Kidney tubule cell (primary cell): ENCODE measurements at places on chromosomes 2 and 18.

DNA sequence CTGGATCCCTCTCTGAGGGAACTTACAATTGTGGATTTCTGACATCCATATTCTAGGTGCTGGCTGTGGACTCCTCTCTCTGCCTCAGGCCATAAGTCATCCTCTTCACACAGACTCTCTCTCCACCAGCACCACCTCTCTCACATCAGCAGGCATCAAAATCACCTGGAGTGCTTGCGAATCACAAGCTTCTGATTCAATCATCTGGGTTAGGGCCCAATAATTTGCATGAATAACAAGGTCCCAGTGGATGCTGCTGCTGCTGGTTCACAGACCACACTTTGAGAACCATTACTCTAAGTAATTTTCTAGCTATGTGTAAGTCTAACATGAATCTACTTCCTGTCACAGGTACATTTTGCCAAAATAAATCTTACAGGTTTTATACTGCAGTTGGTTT, 214.9 kb downstream of the DSEL start:
- peak; percentile 18 for DNase-seq

DNA sequence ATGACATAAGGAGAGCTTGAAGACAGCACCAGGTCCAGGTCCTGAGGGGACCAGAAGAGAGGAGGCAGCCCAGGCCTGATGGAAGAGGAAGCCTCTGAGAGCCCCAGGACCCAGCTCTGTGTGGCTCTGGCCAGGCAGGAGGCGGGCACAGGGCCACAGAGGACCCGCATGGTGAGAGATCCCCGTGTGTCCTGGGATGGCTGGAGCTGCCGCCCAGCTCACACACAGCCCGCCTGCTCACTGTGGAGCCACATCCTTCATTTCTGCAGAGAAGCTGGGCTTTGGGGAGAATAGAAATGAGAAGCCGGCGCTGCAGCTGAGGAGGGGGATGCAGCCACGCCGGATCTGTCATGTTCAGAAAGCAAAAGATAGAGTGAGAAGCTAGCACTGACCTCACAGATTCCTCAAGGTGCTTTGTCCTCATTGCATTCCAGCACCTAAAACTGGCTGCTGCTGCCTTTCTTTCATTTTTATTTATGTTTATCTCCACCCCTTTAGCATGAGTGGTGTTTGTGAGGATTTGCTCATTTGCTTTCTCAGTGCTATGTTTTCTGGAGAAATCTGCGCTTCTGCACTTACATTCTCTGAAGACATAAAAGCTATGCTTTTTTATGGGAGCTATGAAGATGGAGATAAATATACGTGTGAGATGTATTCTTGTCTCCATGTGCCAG, 307.6 kb upstream of the MYT1L start:
- no peak for DNase-seq

DNA sequence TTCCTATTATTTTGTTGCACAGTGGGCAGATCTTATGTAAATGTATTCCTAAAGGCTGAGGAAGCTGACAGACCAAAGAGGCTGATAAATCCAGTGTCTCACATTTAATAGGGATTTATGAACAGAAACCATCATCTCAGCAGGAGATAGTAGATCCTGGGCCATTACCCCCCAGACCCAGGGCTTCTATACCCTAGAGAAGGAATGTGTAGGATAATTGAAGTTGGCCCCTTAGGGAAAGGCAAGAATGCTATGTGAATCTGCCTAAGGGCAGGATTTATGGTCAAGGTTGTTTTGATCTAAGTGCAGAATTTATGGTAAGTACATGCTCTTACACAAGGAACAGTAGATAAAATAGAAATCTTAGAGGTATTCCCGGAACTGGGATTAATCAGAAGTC, 29.0 kb downstream of the RPL37A start:
- no peak for DNase-seq

DNA sequence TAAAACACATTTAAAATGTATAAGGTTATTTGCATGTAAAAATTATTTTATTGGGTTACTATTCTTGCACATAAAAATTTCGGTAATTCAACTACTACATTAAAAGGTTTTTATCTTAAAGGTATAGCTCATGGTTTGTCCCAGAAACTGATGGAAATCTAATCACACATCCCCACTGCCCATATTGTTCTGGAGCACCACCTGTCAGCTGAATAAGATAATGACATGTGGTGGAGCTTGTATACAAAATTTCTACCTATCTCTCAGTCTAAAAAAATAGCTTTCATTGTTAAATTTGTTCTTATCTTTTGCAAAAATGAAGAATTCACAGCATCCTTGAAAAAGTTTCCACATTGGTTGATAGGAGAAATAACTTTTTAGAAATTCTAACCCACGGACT, 18.3 kb downstream of the ERBB4 start:
- DNase-seq, result peak; percentile 24

DNA sequence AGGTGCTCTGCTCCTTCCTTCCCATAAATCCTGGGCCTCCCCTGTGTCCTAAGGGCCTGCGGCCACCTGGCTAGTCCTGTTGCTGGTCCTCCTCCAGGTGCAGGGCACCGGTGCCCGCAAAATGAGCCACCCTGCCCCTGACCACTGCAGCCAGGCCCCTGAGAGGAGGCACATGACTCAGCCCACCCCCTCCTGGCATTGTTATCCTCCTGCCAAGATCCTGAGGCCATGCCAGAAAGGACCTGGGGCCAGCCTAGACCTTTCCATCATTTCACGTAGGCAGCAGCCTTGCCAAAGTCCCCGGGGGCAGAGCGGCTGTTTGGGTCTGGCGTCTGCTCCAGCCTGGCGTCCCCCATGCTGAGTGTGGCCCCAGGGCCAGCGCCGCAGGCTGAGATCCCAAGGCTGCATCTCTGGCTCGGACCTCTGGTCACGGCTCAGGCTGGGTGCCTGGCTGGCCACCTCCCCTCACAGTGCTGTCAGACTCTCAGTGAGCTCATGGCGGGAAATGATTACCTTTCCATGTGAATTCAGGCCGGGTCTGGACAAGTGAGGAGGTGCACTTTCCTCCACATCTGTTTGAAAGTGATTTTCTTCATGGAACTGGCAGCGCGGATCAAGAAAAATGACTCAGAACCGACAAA, 81.0 kb downstream of the NDUFA10 start:
- no peak for DNase-seq

DNA sequence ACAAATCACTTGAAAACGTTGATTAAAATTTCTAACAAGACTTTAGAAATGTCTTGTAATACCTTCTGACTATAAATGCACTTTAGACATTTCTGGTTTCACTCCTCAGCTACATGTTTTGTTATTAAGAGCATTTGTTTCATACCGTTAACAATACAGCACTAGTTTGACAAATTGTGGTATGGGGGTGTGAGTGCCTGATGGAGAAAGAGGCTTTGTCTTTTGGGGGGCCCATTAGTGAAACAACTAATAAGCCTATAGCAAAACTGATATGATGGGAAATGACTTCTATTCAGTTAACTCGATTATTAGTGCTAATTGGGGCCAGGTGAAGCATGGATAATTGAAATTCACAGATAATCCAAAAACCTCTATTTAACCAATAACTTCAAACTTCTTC, 30.9 kb upstream of the ZNF516 start:
- no peak for DNase-seq

- DNase-seq, result no peak
These were observed 259.0 kb downstream of the CALCRL start for GRCh38 chr2:187188783-187189631.

DNA sequence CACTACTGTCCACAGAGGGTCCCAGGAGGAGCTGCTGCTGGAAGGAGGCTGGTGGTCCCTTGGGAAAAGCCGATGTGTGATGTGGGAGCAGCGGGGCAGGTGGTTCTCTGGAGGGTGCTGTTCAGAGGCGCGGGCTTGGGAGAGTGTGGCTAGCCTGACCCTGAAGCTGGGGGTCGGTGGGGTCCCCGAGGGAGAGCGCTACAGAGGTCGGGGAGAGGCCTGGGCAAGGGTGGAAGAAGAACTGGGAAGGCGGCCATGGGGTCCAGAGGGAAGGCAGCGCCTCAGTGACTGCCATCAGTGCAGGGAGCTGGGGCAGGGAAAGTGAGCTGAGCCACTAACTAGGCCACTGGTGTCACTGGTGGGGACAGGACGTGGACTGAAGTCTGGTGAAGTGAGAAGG, 32.5 kb downstream of the FAM228A start:
- DNase-seq, result no peak

DNA sequence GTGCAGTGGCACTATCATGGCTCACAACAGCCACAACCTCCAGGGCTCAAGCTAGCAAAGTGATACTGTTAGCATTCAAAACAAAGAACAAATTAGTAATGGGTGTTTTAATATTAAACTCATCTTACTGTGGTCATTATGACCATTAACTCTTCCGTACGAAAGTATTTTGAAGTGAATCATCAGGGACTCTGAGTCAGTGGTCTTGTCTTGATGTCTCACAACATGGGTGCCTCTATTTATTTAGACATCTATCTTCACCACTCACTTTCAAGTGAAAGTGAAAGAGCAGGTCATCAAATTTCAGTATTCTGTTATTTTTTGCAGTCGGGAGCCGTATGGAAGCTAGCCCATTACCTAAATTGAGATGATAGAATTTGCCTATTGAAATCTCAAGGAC, 1118.2 kb downstream of the DPP10 start:
- peak; percentile 82 for DNase-seq

GRCh38 chr2:217655651-217656050, 347.1 kb downstream of the TNS1 start:
- DNase-seq, result no peak

- peak; percentile 2 for DNase-seq
These were observed 71.2 kb upstream of the COL3A1 start for GRCh38 chr2:188902901-188903491.

GRCh38 chr18:61896757-61897156, 4.0 kb upstream of the RNF152 start:
- peak; percentile 82 for DNase-seq

DNA sequence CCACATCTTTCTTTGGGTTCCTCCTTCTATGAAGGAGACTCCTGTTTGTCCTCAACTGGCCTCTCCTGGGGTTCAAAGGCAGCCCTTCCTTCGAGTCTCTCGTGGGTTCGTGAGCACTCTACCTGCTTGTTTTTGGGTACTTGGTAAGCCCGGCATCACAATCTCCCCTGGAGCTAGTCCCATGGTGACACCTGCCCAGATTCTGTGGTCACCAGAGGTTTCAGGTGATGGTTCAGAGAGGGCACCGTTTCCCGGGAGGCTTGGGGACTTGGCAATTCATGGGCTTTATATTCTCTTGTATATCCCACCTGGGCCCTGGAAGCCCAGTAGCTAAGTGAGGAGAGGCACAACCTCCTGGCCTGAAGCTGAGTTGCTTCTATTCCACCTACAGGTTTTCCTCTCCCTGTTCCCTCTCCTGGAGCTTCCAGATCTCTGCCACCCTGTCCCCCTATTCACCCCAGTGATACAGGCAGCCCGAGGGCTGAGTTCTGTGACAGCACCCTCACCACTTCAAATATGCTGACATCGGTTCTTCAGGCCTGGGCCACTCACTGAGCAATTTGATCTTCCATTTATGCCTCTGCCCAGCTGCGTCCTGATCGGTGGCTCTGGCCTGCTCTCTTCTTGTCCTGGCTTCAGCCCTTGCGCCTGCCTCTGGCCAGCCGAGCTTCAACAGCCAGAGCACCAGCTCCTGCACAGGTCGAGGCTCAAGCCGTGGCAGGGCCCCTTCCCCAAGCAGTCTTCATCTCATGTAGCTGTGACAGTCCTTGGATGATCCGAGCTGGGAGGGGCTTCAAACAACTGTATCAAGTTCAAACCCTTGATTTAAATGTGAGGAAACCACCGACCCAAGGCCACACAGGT, 91.5 kb downstream of the MSH2 start:
- DNase-seq, result no peak

GRCh38 chr2:227473806-227474205, 1.9 kb downstream of the AGFG1 start:
- DNase-seq, result no peak

GRCh38 chr2:212032032-212032431, 506.6 kb downstream of the ERBB4 start:
- DNase-seq, result peak; percentile 27

DNA sequence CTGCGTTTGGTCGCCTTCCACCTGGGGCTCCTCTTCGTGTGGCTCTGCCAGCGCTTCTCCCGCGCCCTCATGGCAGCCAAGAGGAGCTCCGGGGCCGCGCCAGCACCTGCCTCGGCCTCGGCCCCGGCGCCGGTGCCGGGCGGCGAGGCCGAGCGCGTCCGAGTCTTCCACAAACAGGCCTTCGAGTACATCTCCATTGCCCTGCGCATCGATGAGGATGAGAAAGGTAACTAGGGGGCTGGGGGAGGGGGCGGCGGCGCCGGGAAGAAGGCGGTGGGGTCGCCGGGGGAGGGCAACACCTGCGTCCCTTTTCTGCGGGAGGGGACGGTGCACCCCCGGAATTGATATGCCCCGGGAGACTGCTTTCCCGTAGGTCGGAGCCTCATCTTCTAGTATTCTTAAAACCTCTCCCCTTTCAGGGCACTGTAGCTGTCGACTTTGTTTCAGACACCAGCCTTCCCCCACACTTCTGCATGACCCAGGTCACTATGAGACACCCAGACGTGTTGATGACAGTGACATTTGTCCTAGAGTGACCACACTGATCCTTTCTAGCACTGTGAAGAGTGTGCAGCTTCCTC, 755 bp downstream of the SPAST start:
- peak; percentile 13 for DNase-seq

DNA sequence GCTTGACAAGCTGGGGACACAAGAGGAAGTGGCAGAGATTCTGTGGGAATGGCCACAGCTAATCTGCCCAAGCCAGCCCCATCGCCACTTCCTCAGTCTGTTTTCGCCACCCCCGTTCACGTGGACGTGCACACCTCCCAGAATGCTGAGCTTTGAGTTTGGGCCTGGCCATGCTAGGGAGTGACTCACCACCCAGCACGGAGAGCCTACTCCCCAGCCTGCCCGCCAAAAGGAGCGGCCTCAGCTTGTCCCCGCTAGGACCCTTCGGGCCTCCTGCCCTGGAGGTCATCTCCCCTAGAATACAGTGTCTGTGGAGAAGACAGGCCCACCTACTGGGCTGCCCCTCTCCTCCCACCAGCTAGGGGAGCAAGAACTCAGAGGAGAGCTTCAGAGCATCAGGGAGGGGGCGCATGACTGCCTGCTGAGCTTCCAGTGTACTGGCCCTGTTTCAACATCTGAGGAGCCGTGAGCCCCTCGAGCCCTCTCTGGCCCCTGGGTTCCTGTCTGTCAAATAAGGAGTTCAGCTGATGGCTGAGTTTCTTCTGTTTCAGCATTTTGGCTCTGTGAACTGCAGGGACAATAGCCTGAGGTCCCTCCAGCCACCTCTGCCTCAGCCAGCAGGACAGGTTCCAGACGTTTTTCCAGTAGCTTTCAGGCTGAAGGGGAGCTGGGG, 5.1 kb downstream of the SLC35F6 start:
- peak; percentile 76 for DNase-seq

DNA sequence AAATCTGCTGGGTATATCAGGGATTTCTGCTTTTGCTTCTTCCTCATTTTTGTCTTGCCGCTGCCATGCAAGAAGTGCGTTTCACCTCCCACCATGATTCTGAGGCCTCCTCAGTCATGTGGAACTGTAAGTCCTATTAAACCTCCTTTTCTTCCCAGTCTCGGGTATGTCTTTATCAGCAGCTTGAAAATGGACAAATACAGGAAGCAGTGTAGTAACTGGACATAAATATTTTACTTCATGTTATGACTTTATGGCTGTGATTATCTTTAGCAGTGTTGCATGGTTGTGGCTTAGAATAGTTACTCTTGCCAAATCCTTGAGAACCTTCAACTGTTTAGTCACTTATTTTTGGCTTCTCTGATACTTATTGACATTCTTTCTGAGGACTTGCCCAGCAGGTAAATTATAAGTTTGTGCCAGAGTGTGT, 66.2 kb upstream of the DLX2 start:
- DNase-seq, result peak; percentile 33
